H54 (cell line): ENCODE measurements at places on chromosomes 6 and 20.
A peak's percentile ranks its signal among the peaks of the same experiment; 100 is the strongest.

DNA sequence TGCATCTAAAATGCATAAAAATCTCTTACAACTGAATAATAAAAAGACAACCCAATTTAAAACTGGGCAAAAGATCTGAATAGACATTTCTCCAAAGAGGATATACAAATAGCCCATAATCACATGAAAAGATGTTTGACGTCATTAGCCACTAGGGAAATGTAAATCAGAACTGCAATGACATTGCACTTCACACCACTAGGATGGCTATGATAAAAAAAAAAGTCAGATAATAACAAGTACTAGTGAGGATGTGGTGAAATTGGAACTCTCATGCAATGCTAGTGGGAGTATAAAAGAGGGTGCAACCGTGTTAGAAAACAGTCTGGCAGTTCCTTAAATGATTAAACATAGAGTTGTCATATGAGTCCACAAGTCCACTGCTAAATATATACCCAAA lies 24.3 kb upstream of the TBX18 start:
- no peak for DNase-seq

DNA sequence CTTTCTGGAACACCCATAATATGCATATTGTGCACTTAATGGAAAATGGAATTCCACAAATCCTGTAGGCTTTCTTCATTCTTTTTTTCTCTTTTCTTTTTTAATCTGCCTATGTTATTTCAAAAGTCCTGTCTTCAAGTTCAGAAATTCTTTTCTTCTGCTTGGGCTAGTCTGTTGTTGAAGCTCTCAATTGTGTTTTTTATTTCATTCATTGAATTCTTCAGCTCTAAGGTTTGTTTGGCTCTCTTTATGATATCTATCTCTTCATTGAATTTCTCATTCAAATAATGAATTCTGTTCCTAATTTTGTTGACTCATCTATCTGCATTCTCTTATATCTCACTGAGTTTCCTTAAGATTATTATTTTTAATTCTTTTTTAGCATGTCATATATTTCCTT lies 10.1 kb downstream of the SPINT4 start:
- DNase-seq: no peak

GRCh38 chr6:132167929-132168892 lies 217.0 kb upstream of the CCN2 start:
- DNase-seq: no peak

DNA sequence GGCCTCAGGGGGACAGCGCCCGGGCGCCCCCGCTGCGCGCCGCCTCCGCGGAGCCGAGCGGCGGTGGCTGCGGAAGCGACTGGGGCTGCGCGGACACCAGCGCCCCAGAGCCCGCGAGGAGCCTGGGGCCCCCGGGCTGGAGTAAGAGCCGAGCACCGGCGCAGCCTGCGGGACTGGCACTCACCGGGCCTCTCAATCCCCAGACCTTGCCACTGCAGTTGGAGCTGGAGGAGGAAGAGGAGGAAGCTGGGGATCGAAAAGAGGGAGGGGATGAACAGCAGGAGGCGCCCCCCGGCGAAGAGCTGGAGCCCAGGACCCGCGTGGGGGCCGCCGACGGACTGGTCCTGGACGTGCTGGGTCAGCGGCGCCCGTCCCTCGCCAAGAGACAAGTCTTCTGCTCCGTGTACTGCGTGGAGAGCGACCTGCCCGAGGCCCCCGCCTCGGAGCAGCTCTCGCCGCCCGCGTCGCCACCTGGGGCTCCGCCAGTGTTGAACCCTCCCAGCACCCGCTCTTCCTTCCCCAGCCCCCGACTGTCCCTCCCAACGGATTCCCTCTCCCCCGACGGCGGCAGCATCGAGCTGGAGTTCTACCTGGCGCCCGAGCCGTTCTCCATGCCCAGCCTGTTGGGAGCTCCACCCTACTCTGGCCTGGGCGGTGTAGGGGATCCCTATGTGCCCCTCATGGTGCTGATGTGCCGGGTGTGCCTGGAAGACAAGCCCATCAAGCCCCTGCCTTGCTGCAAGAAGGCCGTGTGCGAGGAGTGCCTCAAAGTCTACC lies 590 bp downstream of the RNF217 start:
- DNase-seq: peak; percentile 12

- DNase-seq: no peak
Observed at GRCh38 chr6:165183071-165183470, 126.3 kb downstream of the C6orf118 start.

GRCh38 chr20:21161926-21162325 lies 36.0 kb downstream of the KIZ start:
- no peak for DNase-seq

- DNase-seq: no peak
Observed at GRCh38 chr20:5364997-5365597, 48.3 kb upstream of the PROKR2 start.

DNA sequence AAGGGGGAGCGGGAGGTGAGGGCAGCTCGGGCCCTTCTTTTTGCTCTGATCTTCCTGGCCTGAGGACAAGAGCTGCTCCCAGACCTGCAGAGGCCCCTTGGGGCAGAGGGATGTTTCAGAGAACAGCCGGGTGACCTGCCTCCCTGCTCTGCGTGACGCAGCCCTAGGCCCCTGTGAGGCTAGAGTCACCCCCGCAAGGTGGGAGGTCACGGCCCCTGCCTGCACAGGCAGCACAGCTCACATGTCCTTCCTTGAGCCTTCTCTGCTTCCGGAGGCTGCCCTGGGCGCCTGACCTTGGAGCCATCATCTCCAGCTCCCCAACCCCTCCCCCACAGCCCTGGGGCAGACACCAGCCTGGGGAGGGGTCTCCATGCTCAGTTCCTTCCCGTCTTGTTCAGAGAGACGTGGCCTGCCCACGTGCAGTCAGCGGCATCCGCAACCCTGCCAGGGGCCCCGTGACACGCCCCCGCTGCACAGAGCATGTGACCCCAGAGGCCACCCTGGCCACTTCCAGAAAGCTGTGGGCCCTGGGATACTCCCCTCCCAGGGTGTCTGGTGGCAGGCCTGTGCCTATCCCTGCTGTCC lies at the start of gene BIRC7:
TSS of gene BIRC7 (plus strand) at position 507 of the 585 bp plus-strand sequence. CDS start 192 bp downstream, outside the sequence.
- DNase-seq: no peak

GRCh38 chr20:17423782-17424181 lies 107.4 kb downstream of the BFSP1 start:
- no peak for DNase-seq

DNA sequence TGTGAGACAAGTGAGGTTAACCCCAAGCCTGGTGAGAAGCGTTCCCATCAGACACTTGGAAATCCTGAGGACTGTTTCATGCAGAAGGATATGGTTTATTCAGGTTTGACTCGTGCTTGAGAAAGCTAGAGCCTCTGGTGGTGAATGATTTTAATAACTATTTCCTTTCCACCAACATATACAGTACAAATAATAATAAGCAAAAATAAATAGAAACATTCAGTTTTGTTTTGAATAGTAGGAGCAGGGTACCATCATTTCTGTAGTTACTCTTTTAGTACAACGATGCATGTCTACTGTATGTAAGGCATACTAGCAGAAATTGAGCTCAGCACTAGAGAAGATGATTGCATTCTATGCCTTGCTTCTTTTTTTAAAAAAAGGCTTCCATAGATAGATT lies 33.5 kb downstream of the PLG start:
- no peak for DNase-seq

GRCh38 chr6:138026342-138026741 lies 80.9 kb downstream of the PERP start:
- no peak for DNase-seq

GRCh38 chr20:38806855-38807655 lies 1.6 kb downstream of the PPP1R16B start:
- no peak for DNase-seq
